Posterior cingulate gyrus (tissue), 11 donors: ENCODE measurements at places on chromosomes 5 and 9.

DNA sequence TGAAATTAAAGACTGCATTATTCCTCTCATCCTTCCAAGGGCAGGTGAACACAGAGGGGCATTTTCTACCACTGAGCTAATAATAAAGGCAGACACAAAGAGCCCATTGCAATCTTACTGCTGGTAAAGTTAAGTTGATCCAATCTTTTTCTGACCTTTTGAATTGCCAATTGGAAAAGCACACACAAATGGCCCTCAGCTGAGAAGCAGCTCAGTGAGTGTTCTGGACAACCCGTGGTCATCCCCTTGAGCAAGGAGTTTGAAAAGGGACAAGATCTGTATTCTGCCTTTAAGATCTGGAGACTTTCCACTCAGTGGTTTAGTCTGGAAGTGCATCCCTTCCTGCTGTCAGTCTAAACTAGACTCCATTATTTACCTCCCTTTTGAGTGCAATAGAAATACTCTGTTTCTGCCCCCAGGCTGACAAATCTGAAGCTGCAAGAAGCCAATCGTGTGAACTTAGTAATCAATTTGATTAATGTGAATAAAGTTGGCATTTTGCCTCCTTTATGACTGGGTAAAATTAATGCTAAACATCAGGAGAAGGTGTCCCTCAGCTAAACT, 835.7 kb downstream of the MAT2B start:
- DNase-seq = no peak

DNA sequence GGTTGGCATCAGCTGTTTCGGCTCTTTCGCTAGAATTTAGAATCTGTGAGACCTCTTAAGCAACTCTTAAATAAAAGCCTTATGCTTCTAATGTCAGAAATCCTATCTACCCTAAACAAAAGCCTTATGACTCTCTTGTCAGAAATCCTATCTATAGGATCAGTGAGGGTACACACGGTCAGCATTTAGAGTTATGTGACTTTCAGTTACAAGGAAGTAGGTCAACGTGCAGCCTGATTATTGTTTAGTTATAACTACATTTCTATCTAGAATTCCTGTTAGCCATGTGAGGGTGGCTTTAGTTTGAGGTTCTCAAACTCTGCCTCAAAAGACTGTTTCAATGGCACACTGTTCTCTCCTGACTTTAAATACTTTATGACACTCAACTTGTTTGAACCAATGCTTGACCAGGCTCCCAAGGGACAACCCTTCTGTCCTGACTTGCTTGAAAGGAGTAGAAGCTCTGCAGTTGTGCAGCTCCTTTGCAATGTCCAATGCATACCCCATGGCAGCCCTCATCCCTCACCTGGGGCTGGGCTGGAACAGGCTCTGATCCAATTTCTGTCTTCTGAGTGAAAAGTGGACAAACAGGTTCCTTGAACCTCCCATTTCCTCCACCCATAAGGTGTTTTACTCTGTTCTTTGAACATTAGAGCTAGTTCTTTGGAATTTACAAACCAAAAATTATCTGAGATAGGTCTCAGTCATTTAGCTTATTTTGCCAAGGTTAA, 251.6 kb upstream of the PIK3R1 start:
- DNase-seq = no peak

- no peak for DNase-seq
Observed at GRCh38 chr9:87876708-87877107, 6.0 kb upstream of the SPATA31E1 start.

- DNase-seq = no peak
Observed at GRCh38 chr9:134065612-134066419, 2.0 kb downstream of the BRD3 start.

DNA sequence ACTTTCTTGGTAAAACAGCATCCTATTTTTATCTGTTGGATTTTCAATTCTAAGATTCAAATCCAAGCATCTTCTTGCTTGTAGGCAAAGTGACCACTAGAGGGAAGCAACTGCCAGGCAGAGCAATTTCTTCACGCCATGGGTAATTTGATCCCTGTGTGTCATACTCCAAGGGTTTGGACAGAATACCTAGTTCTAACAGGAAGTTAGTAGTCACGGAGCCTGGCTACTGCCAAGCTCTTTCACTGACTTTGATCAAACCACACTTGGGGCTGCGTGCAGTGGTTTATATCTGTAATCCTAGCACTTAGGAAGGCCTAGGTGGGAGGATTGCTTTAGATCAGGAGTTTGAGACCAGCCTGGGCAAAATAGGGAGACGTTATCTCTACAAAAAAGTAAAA, 473.6 kb upstream of the TNC start:
- DNase-seq = no peak

- no peak for DNase-seq
Observed at GRCh38 chr5:95445995-95446394, 54.8 kb downstream of the FAM81B start.
